ENCODE measurements at places on chromosomes 13 and 19.

DNA sequence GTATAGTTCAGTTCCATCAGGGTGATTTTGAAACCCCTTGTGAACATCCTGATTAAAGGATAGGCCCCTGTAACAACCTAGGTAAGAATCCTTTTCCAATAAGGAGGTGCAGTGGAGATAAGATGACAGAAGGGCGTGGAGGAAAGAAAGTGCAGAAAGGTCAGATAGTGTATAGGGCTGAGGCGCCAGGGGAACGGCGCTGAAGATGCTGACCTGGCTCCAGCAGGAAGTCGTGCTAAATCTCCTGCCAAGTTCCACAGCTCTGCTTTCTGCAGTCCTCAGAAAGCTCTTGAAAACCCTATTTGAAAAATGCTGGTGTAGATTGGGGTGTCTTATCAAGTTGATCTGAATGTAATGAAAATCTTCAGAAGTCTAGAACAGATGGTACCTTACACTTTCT is 221.7 kb downstream of the COG6 start:
- DNase-seq, result no peak

GRCh38 chr13:27861165-27861564 is 58.6 kb upstream of the PDX1 start:
- DNase-seq, result no peak

DNA sequence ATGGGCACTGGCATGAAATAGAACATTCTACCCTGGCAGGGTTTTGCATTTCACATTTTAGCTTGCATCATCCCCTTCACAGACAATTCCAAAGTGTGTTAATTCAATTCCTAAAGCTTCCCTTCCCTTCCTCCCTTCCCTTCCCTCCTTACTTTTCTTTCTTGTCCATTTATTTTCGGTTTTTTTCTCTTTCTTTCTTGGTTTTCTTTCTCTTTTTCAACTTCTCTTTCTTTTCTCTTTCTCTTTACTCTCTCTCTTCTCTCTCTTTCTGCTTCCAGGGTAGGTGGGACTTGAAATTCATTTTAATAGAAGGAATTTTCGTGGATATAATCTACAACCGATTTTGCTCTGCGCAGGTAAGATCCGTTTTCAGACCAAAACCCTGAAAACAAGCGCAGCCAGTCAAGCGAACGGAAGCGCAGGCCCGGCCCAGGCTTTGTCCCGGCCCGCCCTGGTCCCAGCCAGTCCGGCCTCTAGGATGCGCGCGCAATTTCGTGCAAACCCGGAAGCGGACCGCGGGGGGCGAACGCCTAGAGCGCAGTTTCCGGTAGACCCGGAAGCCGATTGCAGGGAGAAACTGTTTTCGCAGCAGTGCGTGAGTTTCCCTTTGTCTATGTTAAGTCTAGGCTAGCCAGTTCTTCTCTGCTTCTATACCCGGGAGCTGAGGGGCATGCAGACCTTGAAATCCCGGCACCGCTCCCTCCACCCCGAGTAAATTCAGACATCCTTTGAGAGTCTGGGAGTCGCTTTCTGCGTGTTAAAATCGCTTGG is at the start of gene ZNF528:
ZNF528 (plus strand) TSS at position 540 of the 771 bp plus-strand sequence. CDS start 4,165 bp downstream, outside the sequence.
- peak; percentile 97 for DNase-seq

- DNase-seq, result no peak
Measured at GRCh38 chr13:110132225-110132982, 174.6 kb downstream of the COL4A1 start.

DNA sequence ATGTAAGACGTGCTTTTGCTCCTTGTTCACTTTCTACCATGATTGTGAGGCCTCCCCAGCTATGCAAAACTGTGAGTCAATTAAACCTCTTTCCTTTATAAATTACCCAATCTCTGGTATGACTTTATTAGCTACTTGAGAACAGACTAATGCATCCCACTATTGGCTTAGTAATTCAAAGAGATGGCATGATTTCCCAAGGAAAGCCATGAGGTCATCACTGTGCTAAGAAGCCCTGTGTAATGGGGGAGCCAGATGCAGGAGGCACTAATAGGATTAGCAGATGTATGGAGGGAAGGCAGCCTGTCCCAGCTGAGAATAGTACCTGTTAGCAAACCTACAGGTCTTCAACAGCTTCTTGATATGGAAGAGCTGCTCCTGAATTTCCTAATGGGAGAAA is 38.1 kb downstream of the RUBCNL start:
- no peak for DNase-seq

DNA sequence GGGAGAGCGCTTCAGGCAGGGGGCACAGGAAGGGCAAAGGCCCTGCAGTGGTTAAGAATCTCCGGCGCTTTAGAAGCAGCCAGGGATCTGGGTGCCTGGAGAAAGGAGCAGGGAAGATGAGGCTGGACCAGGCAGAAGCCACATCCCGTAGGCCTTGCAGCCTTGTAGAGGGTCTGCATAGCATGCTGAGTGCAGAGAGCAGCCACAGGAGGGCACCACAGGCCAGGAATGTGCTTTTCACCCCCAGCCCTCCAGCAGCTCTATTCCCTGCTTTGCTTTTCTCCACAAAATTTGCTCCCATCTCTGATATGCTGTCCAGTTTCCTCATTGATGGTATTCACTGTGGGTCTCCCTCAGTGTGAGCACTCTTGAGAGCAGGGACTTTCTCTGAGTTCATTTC is 5.7 kb downstream of the WDR62 start:
- DNase-seq, result peak; percentile 46

- DNase-seq, result no peak
Measured at GRCh38 chr13:67278235-67278634, 48.1 kb upstream of the PCDH9 start.

DNA sequence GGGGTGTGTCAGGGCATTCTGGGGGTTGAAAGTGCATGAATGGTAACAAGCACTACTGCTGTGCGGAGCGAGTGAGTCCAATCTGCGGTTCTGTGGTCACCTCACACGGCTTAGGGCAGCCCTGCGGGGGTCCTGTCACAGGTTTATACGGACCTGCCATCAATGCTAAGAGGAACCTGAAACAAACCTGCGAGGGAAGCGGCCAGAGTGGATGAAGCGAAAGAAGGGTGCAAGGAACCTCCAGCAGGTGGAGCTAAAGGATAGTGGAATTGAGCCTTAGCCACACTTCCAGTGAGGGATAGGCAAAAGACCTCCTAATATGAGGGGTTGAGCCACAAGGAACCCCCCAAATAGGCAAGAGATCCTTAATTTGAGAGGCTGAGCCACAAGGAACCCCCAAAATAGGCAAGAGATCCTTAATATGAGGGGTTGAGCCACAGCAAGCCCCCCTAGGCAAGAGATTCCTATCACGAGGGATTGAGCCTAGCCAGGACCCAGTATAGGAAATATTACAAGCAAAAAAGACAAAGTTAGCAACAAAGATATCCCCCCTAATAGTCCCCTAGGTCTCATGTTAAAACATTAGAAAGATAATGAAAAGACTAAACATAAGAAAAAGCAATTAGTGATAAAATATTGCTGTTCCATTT is 6.3 kb upstream of the ZNF69 start:
- DNase-seq, result peak; percentile 20

Measured in left ventricle myocardium inferior (tissue), 1 donor.